ENCODE measurements at places on chromosomes 13 and 19.

- no peak for DNase-seq
Observed at GRCh38 chr13:31767175-31767900, 28.0 kb downstream of the RXFP2 start.

DNA sequence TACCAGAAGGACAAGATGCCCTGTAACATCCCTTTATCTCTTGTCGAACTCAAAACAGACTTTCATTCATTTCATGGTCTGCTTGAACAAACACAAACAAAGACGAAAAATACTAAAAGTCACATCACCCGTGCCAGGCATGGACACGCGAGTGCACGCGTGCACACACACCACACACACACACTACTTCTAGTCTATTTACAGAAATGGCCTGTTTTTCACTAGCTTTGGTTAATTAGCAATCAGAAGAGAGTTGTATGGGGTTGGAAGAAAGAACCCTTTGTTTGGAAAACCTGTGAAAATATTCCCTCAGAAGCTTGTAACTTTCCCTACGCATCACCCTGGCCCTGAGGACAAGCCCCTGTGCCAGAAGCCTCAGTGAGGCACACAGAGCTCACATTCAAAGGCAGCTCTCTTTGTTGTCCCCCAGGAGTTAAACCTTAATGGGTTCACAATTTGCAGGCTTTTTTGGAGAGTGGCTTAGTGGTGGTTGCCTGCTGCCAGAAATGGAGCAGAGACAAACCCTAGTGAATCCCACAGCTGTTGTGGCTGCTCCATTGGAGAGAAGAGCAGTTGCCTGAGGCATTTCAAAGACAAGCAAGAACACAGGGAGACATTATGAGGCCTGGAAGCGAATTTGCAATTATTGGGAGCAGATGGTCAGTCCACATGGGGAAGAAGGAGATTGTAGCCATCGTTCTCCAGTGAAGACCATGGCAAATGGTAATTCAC is 55.9 kb downstream of the STARD13 start:
- no peak for DNase-seq

GRCh38 chr13:40161351-40161810 is 505.1 kb downstream of the FOXO1 start:
- no peak for DNase-seq

DNA sequence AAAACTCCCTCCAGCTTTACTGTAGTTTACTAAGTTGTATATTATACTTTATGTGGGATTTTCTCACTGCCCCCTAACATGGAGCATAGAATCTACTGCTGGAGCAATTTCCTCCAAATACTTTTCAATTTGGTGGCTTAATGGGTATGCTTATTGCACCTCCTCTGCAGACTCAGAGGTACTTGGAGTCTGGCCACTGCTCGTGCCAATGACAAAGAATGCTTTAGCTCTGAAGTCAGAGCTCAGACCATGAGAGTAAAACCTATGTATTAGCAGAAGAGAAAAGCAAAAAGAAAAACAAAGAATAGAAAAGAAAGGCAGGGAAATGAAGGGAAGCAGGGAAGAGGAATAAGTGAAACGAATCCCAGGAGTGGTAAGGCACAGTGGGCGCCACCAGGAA is 71.9 kb downstream of the SUCLA2 start:
- no peak for DNase-seq

DNA sequence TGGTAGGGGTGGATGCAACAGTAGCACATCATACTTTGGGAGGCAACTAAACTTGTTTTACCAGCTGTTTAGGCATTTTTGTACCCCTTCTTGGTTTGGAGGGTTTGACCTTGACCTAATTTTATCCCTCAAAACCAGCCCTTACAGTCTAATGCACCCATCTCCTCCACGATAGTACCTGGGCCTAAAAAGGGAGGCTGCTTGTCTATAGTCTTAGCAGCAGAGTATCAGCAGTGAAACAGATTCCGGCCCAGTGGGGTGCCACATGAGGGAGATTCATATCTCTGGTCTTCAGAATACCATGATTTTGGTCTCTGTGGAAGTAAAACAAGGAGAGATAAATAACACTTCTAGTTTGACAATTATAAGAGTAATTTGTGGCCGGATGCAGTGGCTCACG is 39.5 kb upstream of the ATP12A start:
- no peak for DNase-seq

- DNase-seq = no peak
Observed at GRCh38 chr13:95117092-95117491, 184.2 kb downstream of the ABCC4 start.

DNA sequence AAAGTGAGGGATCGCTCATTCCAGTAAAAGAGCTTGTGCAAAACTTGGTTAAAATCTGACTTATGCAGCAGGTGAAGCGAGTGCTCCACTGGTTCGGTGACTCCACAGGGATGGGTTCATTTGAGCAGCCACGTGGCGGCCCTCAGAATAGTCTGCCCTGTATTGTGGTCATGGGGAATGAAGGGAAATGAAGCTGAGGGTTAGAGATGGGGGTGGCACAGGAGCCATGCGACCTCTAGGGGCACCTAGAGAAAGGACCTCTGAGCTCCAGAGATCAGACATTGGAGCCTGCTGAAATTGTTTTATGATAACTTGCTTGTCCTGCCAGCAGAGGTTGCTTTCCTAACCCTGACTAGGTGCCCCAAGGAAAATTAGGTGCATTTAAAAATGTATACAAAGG is 26.6 kb downstream of the CBY2 start:
- DNase-seq = no peak
